Glomerular endothelial cell (primary cell): ENCODE measurements at places on chromosomes 3 and 15.

- DNase-seq: no peak
Measured at GRCh38 chr15:40933517-40933902, 4.4 kb downstream of the DLL4 start.

GRCh38 chr3:25460751-25461150, 32.7 kb downstream of the RARB start:
- DNase-seq: no peak

DNA sequence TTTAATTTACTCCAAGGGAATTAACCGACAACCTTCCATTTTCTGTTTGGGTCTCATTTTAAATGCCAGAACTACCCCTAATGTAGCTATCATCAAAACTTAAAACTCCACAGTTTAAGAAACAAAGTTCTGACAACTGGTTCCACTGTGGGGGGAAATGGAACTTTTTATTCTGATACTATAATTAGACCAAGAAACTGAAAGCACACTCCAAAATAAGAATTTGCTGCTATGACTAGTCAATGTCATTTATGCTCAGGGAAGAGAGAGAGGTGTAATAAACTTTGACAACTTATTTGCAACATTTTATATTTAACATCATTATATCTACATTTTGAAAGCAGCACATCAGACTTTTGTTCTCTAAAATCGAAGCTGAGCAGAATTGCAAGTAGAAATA, 169.2 kb downstream of the ANXA2 start:
- DNase-seq: no peak

- DNase-seq: no peak
Measured at GRCh38 chr3:43892061-43892460, 201.3 kb downstream of the ABHD5 start.

DNA sequence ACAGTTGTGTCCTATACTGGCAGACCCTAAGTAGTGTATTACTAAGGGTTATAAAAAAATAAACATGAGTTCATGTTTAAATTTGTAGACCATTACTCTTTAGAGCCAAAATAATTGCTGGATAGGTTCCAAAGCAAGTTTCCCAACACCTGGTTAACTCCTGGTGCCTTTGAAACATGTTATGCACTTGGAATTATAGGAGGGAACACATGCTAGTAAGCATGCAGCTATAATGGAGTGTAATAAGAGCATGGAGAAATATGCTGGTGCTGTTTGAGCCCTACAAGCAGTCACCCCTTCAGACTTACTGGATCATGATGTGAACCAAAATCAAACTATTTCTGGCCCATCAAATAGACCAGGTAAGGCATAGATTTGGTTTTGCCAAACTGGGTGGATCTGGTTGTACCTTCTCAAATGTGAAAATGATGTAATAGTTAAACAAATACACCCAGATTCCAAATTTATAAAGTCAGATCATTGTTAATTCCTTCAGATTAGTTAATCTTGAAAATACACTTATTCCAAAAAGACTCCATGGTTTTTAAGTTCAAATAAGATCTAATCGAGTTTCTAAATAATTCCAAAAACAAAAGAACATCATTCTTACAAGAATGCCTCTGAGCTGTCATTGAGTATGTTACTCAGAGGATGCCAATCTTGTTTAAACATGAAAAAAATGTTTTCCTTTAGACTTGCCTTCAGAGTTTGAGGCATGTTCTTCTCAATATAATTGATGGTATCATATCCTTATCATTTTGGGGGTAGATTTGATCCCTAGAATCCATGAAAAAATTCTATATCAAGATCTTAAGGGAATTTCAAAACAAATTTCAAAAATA, 69.3 kb downstream of the LRRC28 start:
- no peak for DNase-seq

DNA sequence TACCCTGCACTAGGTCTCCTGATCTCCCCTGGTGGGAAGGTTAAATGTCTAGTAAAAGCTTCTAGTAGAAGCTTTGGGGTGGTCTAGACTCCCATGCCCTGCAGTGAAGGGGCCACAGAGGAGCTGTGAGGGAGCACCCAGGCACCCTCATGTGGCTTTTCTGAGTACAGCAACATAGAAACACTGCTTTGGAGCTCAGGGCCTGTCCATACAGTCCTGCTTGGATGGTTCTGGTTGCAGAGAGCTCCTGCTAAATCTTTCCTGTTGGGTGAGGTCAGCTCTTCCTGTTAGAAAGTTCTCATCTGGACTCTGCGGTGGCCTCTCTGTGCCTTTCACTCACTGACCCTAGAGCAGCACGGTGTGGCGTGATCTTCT, 47.8 kb downstream of the GPD1L start:
- DNase-seq: no peak

GRCh38 chr3:122940628-122941086, 86.9 kb downstream of the SEMA5B start:
- DNase-seq: no peak

DNA sequence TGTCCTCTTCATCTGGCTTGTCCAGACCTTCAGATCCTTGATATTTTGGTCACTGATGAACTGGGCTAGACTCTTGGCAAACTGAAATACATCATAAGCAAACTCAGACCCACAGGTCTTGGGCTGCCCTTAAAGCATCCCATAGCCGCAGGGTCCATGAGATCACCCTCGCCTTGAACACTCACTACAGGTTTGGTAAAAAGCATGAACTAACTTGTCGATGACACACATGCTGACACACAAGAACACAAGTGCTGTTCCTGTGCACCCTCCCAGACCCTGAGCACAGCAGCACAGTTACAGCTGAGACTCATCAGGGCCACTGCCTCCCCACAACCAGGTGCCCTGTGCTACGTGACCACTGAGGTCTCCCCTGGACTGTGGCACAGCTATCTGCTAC, 21.0 kb downstream of the PFKFB4 start:
- no peak for DNase-seq

DNA sequence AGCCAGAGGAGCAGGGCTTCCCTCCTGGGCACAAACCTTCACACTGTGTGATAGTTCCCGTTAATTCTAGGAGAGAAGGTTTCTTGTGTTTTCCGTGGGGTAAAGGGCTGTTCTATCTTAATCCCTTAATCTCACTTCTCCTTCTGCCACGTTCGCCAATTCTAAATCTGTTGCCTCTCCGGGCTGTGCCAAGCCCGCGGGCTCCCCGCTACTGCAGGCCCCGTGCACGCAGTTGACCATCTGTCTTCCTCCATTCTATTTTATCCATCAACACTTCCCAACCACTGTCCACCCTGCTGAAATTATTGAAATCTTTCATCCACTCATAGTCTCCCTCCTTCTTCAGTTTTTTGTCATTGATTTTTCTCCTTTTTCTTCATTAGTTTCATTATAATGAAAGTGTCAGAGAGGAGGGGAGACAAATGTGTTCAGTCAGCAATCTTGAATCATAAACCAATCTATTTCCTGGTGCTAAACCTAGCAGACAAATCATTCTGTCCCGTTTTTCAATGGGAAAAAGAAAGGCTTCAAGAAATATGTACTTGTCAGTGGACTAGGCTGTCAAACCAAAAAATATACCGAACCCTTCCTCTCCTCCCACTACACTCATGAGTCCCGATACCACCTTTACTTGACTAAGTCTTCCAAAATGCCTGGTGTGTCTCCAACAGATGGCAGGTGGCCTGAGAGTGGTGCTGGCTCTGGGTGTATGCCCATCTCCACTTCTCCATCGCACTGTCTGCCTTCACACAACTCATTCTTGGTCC, 39.6 kb downstream of the SLCO2A1 start:
- DNase-seq: no peak

GRCh38 chr15:31349233-31350141, 22.9 kb downstream of the KLF13 start:
- DNase-seq: no peak

GRCh38 chr15:71600237-71600636, 210.1 kb upstream of the NR2E3 start:
- DNase-seq: no peak

GRCh38 chr15:81758818-81759284, 287.0 kb downstream of the MEX3B start:
- DNase-seq: no peak

GRCh38 chr15:94324835-94325767, 93.7 kb downstream of the MCTP2 start:
- DNase-seq: no peak

DNA sequence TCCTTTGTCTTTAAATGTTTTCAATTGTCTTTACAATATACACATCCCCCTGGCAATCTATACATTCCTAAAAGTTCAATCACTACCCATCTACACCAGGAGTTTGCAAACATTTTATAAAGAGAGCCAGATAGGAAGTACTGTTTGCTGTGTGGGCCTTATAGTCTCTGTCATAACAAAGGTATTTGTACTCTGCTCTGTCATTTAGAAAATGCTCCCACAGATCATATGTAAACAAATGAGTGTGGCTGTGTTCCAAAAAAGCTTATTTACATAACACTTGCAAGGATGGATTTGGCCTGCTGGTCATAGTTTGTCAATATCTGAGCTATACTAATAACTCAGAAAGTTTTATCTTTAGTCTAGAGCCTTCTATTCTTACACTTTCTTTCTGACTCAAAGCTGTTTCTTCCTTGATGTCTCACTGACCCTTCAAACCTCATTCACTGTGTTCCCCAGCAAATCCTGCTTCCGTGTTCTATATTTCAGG, 511.9 kb downstream of the GBE1 start:
- peak; percentile 29 for DNase-seq

DNA sequence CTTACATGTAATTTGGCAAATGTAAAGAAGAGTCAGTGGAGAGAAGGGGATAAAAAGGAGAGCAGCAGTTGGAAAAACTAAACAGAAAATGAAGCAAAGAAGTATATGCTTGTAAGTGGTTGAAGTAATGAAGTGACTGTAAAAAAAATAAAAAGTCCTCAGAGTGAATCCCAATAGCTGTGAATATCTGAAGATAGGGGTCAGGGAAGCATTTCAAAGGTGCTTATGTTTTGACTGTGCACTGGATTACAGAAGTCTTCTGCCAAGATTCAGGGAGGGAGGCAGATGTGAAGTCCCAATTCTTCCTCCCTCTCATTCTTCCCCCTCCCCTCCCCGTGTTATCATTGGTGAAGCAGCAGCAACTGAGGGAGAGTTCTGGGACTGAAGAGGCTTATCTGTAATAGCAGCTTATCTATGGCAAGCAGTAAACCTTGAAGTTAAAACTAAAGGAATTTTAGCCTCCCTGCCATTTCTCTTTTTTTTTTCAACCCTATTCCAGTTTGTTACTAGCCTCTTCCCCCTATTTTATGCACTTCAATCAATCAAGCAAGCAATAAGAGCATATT, 597.9 kb downstream of the IGSF11 start:
- no peak for DNase-seq

DNA sequence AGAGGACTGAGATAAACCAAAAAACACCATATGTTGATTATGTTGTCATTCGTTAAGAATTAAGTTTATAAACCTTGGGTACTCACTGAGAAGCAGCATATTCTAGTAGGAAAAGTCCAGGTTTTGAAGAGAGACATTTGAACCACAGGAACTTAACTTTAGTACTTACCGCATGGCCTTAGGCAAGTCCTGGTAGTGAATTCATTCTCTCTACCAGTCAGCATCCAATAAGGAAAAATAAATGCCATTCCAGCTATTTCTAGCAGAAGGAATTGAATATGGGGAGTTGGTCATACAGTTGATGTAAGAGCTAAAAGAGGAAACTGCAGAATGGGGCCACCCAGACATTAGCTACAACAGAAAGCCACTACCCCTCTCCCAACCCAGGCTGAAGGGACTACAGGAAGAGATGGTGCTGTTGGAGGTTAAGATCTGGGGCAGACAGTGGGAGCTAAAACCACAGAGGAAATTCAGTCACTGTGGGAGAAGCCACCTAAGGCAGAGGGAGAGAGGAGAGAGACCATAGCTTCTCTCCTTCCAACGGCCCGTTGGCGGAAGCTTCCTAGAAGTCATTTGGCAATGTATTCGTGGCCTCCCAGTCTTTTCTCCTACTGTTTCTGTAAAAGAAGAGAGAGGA, 133.8 kb upstream of the RARB start:
- no peak for DNase-seq

GRCh38 chr3:100725935-100726513, 16.7 kb downstream of the TFG start:
- DNase-seq: no peak

DNA sequence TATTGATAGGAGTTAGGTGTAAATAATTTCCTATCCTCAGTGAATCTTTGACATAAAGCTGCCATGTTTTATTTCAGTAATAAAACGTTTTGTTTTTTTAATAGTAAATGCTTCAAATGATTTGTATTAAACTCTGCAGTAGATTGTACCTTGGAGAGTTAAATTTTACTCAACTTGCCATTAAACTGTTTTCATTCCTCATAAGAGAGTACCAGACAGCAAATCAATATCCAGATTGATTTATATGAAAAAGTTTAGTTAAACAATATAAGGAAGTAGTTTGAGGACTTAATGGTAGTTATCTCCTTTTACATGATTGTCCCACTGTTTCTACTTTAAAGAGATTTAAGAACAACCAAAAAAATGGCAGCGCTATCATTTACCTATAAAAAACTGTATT, 18.4 kb downstream of the ALDH1A2 start:
- no peak for DNase-seq

DNA sequence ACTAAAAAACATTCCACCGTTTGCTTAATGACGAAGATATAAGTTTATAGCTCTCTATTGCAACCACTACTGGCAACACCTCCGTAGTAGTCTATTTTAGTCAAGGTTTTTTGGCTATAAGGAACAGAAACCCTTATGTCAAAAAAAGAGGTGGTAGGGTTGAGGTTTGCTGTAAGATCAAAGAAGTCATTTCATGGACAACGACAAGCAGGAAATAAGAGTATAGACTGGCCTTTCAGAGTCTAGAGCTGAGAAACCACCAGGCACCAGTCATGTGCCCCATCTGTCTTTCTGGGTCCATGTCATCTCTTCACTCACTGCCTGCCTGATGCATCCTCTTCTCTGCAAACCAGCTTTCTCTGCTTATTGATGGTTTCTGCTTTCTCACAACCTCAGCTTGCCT, 42.7 kb downstream of the THBS1 start:
- no peak for DNase-seq
